ENCODE measurements at places on chromosomes 6 and 20.

DNA sequence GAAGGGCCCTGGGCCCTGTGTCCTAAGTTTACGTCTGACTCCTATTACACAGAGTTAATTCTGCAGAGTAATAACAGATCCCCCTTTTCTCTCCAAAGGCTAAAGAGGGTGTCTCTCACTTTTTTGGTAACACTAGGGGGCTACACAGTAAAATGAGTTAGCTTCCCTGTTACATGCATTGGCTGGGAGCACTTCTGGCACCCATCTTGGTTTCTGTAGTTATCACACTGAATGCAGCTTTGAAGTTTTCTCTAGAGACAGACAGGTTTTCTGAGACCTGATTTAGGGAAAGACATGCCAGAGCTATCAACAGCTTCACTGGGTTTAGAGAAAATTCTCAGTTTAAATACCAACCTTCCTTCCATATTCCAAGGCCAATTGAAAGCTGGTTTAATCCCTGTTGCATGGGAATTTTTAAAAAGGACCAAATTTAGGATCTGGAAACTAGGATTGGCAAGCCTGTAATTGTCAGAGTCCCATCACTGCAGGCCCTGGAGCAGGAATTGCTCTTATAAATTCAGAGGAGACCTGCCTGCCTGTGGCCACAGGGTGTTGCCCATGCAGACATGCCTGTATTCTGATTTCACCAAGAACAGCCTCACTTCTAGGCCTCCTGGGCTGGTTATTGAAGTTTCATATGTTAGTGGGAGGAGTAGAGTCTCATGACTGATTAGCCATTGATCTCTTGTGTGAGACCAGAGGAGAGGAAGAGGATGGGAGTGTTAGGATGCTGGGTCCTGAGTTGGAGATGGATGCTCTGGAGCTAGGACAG lies 29.4 kb downstream of the RNF8 start:
- DNase-seq, result no peak

DNA sequence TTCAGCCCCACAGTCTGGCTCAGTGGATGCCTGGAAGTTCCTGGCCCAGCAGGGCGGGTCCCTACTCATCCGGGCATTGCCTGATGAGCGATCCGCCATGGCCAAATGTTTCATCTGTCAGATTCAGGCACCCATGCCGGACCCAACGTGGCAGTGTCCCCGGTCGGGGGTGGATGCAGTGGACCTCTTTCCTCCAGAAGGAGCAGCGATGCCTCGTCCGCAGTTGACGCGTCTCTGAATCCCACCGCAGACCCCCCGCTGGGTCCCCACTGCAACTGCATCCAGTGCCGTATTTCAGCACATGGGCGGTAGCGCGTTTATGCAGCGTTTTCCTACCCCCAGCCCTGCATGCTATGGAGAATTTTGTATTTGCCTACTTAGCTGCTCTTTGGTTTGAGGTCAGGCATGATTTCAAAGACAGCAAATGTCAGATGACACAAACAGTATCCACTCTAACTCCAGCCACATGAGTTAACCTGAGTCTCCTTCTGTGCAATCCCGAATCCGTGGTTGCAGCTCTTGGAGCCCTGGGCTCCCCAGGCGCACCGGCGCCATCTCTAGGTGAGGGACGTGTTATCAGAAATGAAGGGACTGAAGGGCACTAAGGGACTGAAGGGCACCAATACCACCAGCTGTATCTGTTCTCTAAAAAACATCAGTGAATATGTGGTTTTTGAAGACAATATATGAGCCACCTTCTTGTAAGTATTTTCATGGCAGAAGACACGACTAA lies 72.6 kb upstream of the THBS2 start:
- DNase-seq, result peak; percentile 72

DNA sequence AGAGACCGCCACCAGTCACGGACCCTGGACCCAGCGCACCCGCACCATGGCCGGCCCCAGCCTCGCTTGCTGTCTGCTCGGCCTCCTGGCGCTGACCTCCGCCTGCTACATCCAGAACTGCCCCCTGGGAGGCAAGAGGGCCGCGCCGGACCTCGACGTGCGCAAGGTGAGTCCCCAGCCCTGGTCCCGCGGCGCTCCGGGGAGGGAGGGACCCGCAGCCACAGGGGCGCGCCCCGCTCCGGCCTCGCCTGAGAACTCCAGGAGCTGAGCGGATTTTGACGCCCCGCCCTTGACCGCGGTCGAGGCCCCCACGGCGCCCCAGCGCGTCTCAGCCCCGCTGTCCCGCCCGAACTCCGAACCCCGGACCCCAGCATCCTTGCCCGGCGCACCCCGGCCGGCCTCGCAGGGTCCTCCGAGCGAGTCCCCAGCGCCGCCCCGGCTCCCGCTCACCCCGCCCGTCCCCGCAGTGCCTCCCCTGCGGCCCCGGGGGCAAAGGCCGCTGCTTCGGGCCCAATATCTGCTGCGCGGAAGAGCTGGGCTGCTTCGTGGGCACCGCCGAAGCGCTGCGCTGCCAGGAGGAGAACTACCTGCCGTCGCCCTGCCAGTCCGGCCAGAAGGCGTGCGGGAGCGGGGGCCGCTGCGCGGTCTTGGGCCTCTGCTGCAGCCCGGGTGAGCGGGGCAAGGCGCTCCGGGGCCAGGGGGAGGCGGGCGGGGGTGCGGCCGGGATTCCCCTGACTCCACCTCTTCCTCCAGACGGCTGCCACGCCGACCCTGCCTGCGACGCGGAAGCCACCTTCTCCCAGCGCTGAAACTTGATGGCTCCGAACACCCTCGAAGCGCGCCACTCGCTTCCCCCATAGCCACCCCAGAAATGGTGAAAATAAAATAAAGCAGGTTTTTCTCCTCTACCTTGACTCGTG lies at the start of gene OXT:
TSS of gene OXT (plus strand) at position 11 of the 920 bp plus-strand sequence. CDS start at position 47, 36 bp downstream.
- no peak for DNase-seq

GRCh38 chr20:59812286-59813125 lies 120.9 kb downstream of the SYCP2 start:
- DNase-seq, result no peak

DNA sequence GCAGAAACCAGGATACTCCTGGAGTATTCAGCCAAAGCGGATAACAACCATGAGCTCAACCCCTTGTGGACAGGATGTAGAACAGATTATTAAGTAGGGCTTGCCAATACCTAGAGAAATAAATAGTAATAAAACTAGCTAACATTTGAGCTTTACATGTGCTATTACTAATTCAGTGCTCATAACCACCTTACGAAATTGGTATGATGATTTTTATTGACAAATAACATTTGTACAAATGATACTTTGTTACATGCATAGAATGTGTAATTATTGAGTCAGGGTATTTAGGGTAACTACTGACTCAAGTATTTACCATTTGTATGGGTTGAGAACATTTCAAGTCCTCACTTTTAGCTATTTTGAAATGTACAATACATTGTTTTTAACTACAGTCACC lies 287.9 kb downstream of the CDC5L start:
- no peak for DNase-seq

- DNase-seq, result peak; percentile 55
These were observed 134.0 kb upstream of the MARCKS start for GRCh38 chr6:113723182-113723581.

GRCh38 chr20:37430778-37431460 lies 85.0 kb downstream of the SRC start:
- no peak for DNase-seq

DNA sequence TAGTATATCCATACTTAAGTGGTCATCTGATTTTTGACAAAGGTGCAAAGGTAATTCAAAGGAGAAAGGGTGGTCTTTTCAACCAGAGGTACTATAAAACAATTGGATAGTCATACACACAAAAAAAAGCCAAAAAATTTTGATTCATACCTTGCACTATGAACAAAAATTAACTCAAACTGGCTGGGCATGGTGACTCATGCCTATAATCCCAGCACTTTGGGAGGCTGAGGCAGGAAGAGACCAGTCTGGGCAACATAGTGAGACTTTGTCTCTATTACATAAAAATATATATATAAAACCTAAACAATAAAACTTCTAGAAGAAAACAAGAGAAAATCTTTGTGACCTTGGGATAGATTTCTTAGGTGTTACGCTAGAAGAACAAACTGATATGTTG lies 43.8 kb upstream of the ADIG start:
- DNase-seq, result no peak

GRCh38 chr20:3707508-3707899 lies 4.9 kb downstream of the SIGLEC1 start:
- DNase-seq, result no peak

- no peak for DNase-seq
These were observed 147.6 kb downstream of the KIF6 start for GRCh38 chr6:39577446-39578165.

- no peak for DNase-seq
These were observed 696.7 kb downstream of the PTPRT start for GRCh38 chr20:42493001-42493400.

DNA sequence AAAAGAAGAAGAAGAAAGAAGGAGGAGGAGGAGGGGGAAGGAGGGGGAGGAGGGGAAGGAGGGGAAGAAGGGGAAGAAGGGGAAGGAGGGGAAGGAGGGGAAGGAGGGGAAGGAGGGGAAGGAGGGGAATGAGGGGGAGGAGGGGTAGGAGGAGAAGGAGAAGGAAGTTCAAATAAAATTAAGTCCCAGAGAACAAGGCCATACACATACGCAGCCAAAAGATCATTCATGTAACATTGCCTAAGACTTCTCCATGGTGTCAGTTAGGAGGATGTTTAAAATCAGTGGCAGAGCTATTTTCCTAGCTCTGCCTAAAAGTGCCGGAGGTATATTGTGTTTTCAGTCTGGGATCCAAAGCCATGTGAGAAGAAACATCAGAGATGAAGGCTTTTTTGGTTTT lies 75.8 kb downstream of the PLCB4 start:
- no peak for DNase-seq

DNA sequence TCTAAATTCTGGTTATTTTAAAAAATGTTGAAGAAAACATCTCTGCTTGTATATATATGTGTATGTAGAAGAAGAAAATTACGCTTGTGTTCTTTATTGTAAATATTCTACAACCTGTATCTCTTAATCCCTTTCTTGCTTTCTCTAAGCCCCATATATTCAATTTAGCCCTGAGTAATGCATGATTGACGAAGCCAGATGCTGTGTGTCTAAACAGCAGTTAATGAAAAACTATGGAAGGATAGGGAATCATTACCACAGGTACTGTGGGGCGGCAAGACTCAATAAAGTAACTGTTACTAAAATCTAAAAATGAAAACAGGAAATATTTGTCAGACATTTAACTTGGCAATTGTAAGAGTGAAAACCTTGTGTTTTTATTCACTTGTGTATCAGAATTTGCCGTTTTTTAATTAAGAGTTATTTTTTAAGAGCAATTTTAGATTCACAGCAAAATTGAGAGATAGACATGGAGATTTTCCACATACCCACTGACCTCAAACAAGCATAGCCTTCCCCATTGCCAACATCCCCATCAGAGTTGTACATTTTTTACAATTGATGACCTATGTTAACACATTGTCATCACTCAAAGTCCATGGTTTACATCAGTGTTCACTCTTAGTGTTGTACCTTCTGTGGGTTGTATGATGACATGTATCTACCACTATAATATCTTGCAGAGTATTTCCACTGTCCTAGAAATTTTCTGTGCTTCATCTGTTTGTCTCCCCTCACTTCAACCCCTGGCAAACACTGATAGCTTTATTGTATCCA lies 76.7 kb downstream of the BCKDHB start:
- no peak for DNase-seq

DNA sequence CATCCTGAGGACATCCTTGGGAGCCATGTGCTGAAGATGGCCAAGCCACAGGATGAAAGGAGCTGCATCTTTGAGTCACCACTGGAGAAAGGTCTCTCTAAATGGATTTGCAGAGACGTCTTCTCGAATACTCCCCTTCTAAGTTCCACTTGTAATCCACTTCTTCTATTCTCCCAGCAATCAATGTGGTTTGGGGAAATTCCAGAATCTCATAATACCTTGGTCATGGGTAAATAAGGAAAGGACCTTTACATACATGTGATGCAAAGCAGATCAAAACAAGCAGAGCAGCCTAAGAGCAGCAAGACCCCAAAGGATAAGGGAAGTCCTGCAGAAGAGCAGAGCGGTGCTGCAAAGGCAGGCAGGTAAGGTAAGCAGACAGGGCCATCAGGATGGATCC lies 35.3 kb downstream of the TRIM38 start:
- DNase-seq, result no peak

GRCh38 chr20:56710125-56710524 lies 81.0 kb downstream of the TFAP2C start:
- no peak for DNase-seq

DNA sequence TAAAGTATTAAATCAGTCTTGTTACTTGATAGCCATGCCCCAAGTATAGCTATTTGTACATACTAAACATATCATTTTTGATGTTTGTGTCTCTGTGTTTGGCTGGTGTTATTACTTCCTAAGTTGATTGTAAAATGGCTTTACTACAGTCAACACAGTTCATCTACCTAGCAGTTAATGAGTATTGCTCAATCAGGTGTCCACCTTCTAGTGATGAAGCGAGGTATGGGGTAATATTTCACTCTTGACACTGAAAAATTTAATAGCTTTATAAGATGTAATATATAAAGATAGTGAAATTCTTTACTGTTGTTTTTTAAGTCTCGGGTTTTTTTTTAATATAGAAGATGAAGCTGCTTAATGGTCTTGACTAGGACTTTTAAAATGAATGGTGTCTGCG lies 18.9 kb downstream of the TMEM14A start:
- DNase-seq, result no peak

DNA sequence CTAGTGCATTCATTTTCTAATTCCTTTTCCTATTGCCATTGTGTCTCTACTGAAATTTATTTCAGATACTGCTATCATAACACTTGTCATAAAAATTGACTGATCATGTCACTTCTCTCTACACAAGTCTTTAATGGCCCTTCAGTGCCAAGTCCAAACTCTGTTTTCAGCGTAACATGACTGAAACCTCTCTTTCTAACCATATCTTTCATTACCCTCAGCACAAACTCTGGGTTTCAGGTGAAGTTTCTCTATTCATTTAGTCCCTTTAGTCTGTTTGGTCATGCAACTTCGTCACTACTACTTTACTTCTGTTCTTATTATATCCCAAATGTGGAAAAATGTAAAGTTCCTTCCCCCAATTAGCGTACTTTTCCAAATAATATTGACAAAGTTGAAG lies 234.9 kb downstream of the OGFRL1 start:
- DNase-seq, result no peak

Data from choroid plexus epithelial cell (primary cell).